Osteocyte (in vitro differentiated cells): ENCODE measurements at places on chromosomes 2 and 18. TPM values are rescaled to one million over a fixed set of nuclear protein-coding genes. Genes with fewer than 3 reads are reported as not detected.

- H3K27me3 ChIP-seq, result no peaks in the 10 kb centered on the region
- peaks cover 3% of the 10 kb centered on the region for H3K36me3 ChIP-seq
- no peak overlapping the region for H3K4me3 ChIP-seq
- peaks cover 4% of the 10 kb centered on the region for H3K4me1 ChIP-seq
- H3K27ac ChIP-seq, result no peak overlapping the region
- DNase-seq, result no peak
Measured at GRCh38 chr2:208015475-208015874, 9.9 kb downstream of the PLEKHM3 start.

DNA sequence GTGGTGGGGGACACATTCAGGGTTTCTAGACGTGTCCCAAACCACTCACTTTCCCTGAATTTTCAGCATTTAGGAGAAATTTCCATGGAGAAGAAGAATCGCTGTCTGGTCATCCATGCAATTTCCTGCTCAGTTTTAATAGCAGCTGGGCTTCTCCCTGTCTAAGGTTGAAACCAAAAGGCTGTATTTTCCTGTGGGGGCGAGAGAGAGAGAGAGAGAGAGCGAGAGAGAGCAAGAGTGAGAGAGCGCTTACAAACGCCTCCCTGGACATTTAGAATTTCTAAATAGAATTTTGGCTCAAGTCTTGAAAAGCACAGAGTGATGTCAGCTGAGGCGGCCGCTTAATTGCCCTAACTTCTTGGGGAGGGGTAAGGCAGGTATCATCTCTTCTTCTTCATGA lies 110.8 kb downstream of the SETBP1 start:
- no peak for DNase-seq
- H3K27me3 ChIP-seq, result no peaks in the 10 kb centered on the region
- H3K4me1 ChIP-seq, result peaks cover 56% of the 10 kb centered on the region

DNA sequence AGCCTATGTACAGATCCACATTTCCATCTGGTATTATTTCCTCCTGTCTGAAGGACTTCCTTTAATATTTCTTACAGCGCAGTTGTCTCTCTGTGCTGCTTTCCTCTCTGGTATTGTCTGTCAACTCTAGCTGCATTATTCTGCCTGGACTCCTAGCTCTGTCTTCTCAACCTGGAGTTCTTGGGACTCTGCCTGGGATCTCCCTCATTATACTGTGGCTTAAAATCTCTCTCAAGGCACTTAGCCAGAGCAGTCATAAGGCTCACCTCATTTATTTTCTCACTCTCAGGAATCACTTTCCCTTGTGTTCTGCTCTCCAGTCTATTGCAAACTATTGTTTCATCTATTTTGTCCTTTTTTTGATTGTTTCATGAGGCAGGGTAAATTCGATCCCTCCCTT lies 850.4 kb downstream of the ERBB4 start:
- no peaks in the 10 kb centered on the region for H3K36me3 ChIP-seq
- H3K4me3 ChIP-seq, result no peak overlapping the region
- no peaks in the 10 kb centered on the region for H3K4me1 ChIP-seq
- no peak overlapping the region for H3K27ac ChIP-seq

Gene VIT
- 10.7 and 11.4 TPM in 2 replicates for total RNA-seq
